ENCODE measurements at places on chromosomes 16 and 17. TPM values are rescaled to one million over a fixed set of nuclear protein-coding genes. Genes with fewer than 3 reads are reported as not detected.

DNA sequence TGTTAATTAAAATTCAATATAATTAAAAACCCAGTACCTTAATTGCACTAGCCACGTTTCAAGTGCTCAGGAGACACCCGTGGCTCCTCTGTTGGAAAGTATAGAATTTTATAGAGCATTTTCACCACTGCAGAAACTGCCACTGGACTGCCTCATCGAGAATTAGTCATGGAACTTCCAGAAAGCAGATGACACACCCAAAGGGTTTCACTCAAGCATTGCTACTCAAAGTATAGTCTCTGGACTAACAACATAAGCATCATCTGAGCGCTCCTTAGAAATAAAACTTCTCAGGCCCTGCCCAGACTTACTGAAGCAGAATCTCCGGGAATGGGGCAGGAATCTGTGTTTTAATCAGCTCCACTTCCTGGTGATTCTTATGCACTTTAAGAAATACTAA lies 63.5 kb upstream of the GPR139 start:
- DNase-seq = no peak

- DNase-seq = no peak
Observed at GRCh38 chr17:51439395-51440229, 179.3 kb downstream of the UTP18 start.

The MYL4 gene
- 0.49 TPM for total RNA-seq

GRCh38 chr16:85326113-85326793 lies 214.0 kb upstream of the CIBAR2 start:
- DNase-seq = no peak

DNA sequence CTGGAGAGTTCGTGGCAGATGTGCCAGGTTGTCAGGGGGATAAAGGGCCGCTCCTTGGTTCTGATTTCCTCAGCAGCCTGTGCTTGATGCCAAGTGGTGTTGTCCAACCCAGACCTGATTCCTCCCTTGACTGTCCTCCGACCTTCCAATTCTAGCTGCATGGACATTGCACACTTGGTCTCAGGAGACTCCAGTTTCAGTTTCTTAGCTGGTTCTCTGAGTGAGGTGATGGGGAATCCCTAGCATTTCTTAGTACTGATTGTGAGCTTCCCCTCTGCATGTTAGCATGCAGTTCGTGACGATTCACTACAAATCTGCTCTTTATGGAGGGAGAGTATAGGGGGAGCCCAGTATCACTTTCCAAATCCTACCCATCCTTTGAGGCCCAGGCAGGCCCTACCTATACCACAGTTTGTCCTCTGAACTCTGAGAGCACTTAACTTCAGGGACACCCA lies 12.4 kb upstream of the CCR7 start:
- DNase-seq = no peak

GRCh38 chr16:82730901-82731300 lies 104.1 kb downstream of the CDH13 start:
- DNase-seq = no peak

DNA sequence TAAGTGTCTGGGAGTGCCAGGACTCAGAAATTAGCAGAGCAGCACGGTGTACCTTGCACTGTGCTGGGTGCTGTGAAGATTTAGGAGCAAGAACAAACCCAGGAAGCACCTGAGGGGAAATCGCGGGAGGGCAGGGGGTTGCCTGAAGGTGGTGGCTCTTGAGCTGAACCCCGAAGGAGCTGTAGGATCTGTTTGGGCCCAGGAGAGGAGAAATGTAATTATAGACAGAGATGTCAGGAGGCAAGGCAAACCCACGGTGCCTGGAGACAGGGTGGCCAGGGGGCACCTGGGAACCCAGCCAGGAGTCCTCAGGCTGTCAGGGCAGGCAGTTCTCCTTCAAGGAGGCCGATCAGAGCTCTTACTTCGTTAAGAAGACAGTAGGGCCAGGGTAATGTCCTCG lies 109.1 kb downstream of the C16orf78 start:
- no peak for DNase-seq

The ADAD2 gene
- 0.41 TPM for total RNA-seq

- DNase-seq = peak; percentile 76
Observed at GRCh38 chr17:49132699-49133364, at the start of gene B4GALNT2. Gene B4GALNT2, plus strand, starts transcription at chr17:49132769. Its CDS starts 24 bp downstream, at chr17:49132793.
